Activated CD8-positive, alpha-beta memory T cell treated with anti-CD3 and anti-CD28 coated beads for 48 hours (primary cell): ENCODE measurements at places on chromosomes 2 and 18.

DNA sequence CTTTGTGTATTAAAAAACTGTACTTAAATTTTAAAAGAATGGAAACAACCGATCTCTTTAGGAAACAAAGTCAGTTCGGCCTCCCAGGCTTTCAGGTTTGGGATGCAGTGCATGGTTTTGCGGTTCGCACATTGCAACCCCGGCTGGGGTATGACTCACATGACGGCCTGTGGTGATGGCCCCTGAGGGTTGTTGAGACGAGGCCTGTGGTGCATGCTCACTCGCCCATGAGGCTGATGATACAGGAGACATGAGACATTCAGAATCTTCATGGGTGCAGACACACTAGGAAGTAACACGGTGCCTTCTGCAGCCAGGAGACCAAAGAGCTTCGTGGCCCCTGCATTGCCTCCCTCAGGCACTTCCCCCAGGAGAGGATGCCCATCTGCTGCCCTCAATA is 724.6 kb upstream of the SALL3 start:
- no peak for DNase-seq

DNA sequence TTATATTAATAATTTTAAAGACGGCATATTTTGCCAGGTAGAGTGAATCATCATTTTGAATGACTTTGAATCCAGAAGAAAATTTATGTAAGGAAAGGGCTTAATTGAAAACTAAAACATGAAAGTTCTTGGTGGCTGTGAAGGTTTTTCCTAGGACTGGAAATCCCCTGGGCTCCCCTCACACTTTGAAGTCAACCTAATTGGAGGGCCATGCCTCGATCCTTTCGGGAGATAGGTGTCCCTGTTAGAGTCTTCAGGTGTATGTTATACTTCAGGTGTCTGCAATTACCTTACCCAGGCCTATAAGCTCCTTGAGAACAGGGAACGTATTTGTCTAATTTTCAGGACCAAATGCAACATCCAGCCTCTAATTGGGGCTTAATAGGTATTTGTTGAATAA is 73.0 kb downstream of the ARL4C start:
- DNase-seq: no peak

- DNase-seq: no peak
Observed at GRCh38 chr2:128591022-128591860, 272.6 kb upstream of the HS6ST1 start.

DNA sequence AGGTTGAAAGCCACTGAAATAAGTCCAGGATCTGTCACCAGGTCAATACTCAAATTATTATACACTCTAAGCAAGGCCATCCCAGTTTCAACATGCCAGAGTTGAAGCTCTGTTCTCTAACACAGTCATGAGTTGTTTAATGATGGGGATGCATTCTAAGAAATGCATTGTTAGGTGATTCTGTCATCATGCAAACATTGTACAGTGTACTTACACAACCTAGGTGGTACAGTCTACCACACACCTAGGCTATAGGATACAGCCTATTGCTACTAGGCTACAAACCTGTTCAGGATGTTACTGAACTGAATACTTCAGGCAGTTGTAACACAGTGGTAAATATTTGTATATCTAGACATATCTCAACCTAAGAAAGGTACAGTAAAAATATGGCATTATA is 162.2 kb downstream of the BAZ2B start:
- DNase-seq: no peak

DNA sequence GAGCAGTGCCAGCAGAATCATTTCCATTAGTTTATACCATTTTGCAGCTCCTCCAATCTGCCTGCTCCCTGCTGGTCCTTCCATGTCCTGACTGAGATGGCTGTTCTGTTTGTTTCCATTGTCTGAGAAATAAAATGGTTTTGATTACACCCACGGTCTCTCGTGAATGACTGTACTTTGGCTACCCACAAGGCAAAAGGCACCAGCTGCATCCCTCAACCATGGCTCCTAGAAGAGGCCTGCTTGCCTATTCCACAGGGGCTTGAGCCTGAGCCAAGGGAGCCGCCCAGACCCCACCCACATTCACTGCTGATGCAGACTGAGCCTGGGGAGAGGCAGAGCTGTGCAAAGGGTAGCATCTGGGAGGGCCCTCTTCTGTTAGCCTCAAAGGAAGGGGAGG is 31.2 kb downstream of the MARCHF4 start:
- no peak for DNase-seq
